Aorta (tissue), 5 donors: ENCODE measurements at places on chromosomes 7 and 10.
A peak's percentile ranks its signal among the peaks of the same experiment; 100 is the strongest.

DNA sequence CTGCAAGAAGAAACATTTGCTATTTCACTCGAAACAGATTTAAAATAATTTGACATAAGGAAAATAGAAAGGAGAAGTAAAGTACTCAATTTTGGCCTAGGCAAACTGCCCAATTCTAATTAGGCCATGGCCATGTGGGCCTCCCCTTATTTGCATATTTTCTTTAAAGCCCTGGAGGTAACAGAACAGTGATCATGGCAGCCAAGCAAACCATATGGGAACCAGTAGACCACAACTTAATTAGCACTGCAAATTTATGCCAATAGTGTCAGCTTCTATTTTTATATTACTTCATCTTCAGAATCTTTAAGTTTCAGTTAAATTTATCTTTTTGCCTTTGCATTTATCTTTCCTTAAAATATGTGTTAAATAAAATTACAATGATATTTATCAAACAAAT lies 63.3 kb upstream of the THSD7A start:
- DNase-seq = no peak

GRCh38 chr7:134723892-134724291 lies 55.5 kb upstream of the CALD1 start:
- no peak for DNase-seq

DNA sequence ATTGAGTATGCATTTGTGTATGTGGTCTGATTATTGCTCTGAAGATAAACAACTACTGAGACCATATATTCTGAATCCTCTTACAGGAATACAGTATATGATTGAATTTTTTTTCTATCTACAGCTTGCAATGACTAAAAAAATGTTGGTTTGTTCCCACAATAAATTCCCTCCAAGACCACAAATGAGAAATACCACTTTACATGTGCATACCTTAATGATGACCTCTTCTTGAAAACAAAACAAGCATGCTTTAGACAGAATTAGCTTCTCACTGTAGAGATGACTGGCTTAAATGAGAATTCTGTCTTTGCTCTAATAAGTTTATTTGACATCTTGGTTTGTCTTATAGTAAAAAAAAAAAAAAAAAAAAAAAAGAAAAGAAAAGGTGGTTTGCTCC lies 241.5 kb downstream of the PCDH15 start:
- no peak for DNase-seq

DNA sequence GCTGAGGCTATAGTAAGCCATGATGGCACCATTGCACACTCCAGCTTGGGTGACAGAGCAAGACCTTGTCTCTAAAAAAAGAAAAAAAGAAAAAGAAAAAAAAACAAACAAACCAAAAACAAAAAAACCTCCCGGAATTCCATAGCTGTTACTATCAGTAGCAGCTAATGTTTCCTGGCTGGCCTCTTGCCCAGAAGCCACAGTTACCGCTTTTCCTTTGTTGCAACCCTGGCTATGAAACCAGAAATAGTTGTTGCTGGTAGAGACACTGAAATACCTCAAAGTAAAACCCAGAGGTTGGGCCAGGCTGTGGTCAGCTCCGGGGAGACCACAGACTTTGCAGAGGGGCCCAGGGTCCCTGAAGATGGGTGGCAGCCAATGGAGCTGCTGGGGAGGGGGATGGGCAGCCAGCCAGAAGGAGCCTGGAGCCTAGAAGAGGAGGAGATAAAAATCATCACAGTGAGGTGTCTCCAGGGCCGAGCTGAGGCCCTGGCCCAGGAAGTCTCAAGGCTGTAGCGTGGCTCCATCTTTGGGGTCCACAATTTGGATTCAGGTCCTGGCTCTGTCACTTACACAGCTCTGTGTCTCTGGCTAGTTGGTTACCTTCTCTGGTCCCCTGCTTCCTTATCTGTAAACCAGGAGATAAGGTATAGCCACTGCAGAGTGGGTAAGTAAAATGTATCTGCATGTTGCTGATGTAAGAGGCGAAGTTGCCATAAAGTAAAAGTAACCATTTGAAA lies 3.4 kb upstream of the CHST12 start:
- DNase-seq = peak; percentile 92

DNA sequence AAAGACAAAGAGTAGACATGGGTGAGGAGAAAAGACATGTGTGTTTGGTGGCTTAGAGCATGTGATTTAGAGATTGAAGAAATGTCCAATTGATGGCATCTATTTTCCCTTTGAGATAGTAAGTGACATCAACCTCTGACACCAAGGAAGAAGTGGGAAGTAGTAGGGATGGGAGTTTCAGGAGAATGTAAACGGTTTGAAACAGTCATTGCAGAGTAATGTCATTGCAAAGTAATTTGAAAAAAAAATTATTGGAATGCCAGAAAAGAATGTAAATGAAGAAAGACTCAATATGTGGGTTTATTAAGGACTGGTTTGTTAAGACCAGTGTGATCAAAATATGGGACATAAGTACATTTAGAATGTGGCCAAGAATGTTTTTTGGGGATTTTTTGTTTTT lies 26.6 kb downstream of the GNG11 start:
- DNase-seq = no peak

- DNase-seq = no peak
Observed at GRCh38 chr10:129870474-129870757, 93.7 kb downstream of the EBF3 start.

GRCh38 chr10:27399871-27400270 lies 104.2 kb upstream of the RAB18 start:
- DNase-seq = no peak

GRCh38 chr7:14761510-14762296 lies 140.8 kb downstream of the DGKB start:
- DNase-seq = no peak

DNA sequence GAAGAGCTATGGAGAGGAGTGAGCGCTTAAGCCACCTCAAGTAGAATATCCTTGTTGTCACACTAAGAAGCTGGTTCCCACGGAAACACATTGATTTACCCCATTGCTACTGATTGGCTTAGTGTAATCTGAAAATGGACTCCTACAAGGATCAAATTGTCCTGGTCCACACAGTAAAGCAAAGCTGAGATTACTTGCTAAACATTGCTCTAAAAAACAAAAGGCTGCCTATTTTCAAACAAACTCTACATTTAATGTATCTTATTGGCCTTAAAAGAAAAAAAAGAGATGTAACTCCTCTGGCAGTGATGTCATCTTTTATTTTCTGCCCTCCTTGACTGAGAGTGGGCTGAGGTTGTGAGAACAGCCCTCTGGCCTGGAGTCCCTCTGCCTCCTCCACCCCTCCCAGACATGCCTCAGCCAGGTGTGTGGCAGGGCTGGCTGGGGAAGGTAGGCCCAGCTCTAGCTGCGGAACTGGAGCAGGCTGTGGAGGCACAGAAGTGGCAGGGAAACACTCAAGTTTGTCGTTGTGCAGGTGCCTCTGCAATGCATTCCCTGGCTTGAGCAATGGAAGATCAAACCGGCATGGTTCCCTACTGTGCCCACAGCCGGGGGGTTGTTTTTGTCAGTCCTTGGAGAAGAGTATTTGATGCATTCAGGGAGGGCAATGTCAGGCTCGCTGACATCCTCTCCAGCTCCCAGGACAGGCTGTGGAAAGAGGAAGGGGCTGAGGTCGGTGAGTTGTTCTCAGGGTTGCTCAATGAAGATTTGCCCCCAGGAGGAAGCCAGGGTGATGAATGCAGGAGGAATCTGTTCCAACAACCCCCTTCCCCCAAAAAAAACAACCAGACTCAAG lies 9.1 kb downstream of the KLF6 start:
- DNase-seq = no peak

DNA sequence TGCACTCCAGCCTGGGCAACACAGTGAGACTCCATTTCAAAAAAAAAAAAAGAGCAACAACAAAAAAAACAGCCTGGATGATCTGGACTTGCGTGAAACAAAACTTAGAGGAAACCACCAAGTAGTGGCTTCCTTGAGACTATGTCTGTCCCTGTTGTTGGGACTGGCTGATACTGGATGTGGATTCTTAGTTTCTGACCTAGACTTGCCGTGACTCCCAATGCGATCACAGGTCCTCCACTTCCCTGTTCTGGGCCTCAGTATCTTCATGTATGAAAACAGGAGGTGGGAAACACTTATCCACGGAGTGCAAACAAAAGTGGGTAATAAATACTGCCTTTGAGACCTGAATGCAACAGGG lies 125.7 kb downstream of the PRPF18 start:
- peak; percentile 2 for DNase-seq

GRCh38 chr10:23373156-23373555 lies 28.6 kb upstream of the C10orf67 start:
- DNase-seq = no peak

DNA sequence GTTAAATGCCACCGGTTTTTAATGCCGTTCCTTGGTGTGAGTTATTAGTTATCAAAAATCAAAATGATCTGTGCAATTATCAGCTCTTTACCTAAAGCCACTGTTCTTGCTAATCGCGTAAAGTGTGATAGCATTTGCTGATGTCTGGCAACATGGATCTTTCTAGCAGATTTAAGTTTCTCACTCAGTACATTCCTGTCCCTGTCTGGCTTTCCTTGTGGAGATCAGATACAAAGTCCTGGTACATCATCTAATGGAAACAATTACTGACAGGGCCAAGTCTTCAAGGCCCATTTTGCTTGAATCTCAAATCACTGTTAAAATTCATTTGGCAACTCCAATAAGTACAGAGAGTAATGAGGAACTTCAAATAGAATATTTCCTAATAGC lies 755.7 kb downstream of the AUTS2 start:
- no peak for DNase-seq

- no peak for DNase-seq
Observed at GRCh38 chr7:8509621-8510020, 76.2 kb downstream of the NXPH1 start.

- no peak for DNase-seq
Observed at GRCh38 chr10:103638948-103639347, 145.4 kb downstream of the NEURL1 start.

GRCh38 chr7:54864663-54865062 lies 105.7 kb upstream of the SEC61G start:
- DNase-seq = no peak

DNA sequence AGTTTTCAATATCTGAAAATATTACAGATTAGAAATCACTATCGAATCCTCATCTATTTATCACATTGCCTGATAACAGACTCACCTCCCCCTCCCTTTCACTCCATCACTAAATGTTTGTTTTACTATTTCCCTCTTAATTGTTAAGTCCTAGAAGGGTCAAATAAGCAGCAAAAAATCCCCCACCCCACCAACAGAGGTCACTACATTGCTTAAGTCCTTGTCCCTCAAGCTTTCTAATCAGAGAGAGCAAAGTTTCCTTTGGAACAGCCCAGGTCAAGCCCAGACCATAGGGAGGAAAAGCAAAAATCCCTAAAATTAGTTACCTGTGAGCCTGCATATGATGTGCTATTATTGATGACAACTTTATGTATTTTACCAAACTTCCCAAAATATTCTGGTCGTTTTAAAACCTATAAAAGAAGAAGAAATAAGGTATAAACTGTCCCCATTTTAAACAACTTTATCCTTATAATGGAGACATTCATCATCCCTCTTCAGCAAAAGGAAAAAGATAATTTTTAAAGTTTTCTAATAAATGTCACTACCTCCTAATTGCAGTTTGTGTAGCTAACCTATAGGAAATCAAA lies 95.0 kb downstream of the CNOT4 start:
- no peak for DNase-seq

GRCh38 chr10:6593241-6593671 lies 13.2 kb upstream of the PRKCQ start:
- no peak for DNase-seq

GRCh38 chr10:72308320-72308987 lies 34.7 kb downstream of the DDIT4 start:
- DNase-seq = no peak

DNA sequence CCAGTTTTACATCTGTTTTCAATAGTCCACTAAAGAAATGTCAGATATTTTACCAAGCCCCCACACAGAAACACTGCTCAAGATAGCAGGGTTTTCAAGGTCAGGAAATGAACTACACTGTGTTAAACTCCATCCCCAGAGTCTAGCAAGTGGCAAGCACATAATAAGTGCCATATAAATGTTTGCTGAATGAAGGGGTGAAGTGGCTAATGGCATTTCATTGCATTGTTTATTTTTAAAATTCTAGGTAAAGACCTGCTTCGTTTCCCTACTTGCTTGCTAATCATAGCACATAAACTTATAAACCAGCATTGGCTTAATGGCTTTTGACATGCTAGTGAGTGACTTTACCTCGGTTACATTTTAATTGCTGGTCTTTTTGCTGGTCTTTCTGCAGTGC lies 322.6 kb downstream of the GRID1 start:
- DNase-seq = no peak

GRCh38 chr10:16440396-16441133 lies 3.8 kb downstream of the PTER start:
- no peak for DNase-seq

DNA sequence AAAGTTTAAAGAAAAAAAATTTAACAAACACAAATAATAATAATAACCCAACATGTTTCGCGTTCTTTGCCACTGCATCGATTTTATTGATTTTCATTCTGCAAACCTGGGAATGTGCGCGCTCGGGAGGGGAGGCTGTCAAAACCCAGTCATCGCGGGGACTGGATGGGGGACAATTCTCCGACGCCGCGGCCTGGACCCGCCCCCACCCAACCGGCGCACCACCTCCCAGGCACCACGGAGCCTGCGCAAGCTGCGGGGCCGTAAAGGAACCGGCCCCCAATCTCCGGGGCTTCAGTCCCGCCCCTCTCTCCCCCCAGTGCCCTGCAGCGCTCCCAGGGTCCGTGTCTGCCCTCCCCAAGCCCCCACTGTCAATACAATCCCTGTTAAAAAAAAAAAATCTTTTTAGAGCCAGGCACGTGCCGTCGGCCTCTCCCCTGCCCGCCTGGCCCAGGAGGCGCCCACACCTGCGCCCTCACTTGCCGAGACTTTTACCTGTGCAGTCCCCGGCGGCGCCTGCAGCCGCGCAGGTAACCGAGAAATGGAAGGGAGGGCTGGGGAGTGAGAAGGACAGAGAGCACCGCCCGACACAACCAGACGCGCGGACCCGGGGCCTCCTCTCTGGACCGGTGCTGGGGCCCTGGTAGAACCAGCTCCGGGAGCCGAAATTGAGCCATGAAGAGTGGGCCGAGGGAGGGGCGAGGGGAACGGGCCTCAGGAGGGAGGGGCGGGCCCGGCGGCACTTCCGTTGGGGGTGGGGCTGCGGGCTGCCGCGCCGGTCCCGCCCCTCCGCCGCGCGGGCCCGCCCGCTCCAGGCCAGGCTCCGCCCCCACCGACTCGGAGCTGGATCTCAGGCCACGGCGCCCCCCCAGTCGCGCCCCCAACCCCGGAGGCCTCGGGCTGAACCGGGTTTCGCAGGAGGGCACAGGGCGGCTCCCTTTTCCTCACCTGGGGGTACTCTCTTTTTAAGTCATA lies 7.6 kb upstream of the ZNF503 start:
- DNase-seq = peak; percentile 91

DNA sequence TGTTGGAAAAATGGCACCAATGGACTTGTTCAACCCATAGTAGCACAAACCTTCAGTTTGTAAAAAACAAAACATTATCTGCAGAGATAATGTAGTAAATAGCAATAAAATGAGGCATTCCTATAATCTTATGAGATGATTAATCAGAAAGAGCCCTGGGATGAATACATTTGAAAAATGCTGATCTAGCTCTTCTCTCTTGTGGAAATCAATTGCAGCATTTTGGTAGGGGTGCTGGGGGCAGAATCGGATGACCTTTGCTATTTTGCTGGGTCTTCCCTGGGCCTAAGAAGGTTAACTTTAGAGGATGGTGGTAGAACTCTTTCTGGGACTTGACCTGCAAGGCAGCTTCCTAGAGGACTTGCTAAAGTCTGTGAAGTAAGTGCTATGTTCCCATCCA lies 163.5 kb downstream of the ADRA2A start:
- no peak for DNase-seq
